GM12864 (cell line): ENCODE measurements at places on chromosomes 16 and 17.

GRCh38 chr17:44059101-44059892 lies 7.2 kb downstream of the LSM12 start:
- DNase-seq, result no peak

- DNase-seq, result no peak
Observed at GRCh38 chr17:77142689-77143088, 1.9 kb downstream of the SEC14L1 start.

DNA sequence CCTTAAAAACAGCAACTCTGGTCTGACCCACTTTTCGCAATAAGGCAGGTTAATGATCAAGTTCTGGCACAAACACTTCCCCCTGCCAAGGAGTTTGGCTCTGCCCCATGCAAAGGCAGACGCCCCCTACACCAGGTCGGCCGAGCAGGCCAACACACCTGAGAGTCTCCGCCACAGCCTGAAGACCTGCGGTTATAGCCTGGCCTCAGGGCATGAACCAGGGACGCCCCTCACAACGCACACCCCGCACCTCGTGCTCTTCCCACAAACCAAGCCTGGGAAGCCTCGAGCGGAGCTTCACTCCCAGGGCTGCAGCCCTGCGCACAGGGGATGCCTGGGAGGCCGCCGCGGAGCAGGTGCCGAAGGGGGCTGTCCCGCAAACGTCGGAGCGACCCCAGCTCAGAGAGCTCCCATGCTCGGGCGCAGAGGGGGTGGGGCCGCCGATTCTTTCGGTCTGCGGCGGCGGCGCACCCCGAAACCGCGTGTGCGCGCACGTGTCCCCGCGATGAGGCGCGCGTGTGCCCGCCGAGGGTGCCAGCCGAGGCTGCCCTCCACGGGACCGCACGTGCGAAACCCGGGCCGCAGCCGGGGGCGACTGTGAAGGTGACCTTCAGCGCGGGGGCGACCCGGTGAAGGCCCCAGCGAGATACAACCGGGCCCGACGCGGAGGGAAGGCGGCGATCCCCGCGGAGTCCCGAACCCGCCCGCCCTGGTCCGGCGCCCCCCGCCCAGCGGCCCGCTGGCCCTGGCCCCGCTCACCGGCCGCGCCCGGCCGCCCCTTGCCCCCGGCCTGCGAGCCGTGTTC lies 559 bp downstream of the CLUH start:
- DNase-seq, result no peak

GRCh38 chr16:78133919-78134318 lies 34.5 kb downstream of the WWOX start:
- no peak for DNase-seq

- peak; percentile 87 for DNase-seq
Observed at GRCh38 chr17:8119581-8120519, 1.5 kb upstream of the ALOXE3 start.

DNA sequence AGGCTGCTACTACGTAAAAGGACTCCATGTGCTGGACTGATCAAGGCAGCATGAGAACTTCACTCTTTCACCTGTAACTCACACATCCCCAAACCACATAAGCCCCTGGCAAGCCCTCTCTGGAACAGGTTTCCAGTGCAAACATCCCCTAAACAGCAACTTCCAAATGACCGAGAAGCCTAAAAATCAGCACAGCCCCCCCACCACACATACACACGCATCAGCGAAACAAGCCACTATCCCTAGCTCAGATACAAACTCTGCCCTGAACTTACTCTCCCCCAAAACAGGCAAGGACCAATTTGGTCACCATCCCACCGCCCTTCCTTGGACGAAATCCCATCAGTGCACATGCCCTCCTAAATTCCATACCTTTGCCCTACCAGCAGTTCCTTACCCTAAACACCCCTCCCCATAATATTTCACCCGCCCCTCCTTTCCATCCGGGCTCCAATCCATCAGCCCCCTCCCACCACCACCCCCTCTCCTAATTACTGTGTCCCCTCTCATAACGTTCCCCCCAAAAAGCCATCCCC lies 735 bp downstream of the LSM12 start:
- no peak for DNase-seq

GRCh38 chr17:61160204-61160603 lies 239.4 kb upstream of the TBX2 start:
- DNase-seq, result no peak

DNA sequence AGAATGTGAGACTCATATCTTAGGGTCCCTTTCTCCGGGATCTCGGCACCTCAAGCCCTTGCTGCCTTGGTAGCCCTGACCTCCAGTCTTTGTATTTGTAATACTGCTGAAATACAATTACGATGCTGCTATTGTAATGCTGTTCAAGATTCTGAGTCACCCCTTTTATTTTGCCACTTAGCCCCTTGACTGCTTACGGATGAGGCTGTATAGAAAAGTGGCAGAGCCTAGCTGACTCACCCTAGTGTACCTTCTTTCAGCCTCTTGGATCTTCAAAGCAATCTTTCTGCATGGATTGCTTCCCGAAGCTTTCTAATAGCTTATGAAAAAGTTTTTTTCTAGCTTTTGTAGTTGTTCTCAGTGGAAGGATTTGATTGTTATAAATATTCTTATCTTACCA lies 187.9 kb downstream of the KCNJ2 start:
- no peak for DNase-seq

DNA sequence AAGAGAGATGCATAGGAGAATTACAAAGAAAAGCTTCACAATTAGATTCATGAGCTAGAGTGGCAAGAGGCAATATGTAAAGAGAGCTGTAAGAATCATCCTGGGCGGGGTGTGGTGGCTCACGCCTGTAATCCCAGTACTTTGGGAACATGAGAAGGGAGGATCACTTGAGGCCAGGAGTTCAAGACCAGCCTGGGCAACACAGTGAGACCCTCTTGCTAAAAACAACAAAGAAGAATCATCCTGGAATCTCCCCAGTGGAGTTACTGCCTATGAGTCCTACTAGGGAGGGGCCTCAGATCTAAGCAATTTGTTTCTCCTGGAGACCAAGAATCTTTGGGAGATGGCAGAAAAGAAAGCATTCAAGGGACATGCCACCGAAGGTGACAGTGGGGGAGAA lies 119.1 kb downstream of the HIC1 start:
- DNase-seq, result no peak

DNA sequence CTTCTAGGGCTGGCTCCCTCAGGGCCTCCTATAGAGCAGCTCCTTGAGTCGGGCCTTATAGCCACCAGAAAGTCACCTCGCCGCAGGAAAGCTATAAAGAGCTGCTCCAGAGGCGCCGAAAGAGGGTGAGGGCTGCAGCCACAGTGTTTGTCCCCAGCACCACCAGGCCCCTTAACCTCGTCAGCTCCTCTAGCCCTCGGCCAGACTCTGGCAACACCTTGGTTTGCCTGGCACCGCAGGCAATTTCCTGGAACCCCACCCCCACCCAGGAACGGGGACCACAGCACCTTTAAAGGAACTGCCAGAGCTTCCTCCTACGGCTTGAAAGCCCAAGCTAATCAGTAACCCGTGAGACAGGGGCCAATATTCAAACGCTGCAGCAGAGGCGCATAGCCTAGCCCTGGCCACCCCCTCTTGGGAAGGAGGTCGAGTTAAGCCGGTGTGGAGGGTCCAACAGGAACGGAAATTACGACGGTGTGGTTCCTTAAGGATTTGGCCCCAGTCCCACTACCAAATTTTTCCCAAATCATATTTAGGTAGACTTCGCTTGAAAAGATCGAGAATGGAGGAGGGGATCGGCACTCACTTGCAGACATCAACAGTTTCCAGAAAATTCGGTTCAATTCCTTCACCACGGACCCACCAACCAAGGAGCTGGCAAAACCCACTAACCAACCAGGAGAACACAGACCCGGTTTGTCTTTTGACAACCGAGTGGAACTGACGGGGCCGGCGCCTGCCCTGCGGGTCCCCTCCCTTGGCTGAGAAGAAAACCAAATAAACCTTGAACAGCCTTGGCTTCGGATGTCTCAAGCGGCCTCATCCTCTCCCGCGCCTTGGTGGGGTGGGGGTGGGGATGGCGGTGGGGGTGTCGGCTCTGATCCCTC lies 3.0 kb downstream of the HOXB6 start:
- no peak for DNase-seq

DNA sequence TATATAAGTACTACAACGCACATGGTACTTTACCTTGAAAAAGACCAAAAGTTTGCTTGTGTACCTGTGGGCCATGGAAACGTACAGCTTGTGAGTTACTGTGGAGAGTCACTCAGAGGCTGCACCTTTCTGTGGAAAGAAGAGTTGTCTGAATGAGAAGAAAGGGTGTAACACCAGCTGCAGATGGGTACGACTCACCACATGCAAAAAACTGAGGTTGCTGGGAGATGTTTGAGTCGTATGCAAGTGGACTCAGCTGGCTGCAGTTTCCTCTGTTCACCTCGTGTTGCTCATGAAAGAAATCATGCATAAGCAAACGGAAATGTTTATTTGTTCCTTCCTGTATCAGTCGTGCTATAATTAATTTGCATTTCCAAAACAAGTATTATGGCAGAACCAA lies 22.4 kb upstream of the DYNLRB2 start:
- DNase-seq, result peak; percentile 34

- DNase-seq, result no peak
Observed at GRCh38 chr16:78583441-78583840, 484.0 kb downstream of the WWOX start.

GRCh38 chr16:8931859-8932258 lies 31.8 kb downstream of the USP7 start:
- DNase-seq, result no peak
